HepG2 (cell line): ENCODE measurements at places on chromosomes 12 and 14. TPM values are rescaled to one million over a fixed set of nuclear protein-coding genes. Genes with fewer than 3 reads are reported as not detected.

DNA sequence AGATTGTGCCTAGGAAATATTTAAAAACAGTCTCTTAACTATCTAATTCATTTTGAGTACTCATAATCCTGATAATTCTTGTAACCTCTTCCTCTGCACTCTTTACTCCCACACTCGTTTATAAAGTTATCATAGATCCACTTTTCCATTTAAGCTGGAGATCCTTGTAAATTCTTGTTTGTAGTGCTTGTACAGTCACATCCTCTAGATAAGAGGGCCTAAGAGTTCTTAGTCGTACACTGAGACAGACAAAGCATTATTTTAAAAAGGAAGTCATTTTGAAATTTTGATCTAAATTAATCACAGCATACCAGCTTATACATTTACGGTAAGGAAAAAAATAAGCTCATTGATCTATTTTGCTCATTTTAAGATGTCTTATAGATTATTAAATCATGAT lies 42.5 kb downstream of the LMO3 start:
- no peaks in the 10 kb centered on the region for H3K36me3 ChIP-seq
- no peaks in the 10 kb centered on the region for H3K4me1 ChIP-seq
- H3K27me3 ChIP-seq = no peaks in the 10 kb centered on the region
- H3K4me3 ChIP-seq = no peak overlapping the region

DNA sequence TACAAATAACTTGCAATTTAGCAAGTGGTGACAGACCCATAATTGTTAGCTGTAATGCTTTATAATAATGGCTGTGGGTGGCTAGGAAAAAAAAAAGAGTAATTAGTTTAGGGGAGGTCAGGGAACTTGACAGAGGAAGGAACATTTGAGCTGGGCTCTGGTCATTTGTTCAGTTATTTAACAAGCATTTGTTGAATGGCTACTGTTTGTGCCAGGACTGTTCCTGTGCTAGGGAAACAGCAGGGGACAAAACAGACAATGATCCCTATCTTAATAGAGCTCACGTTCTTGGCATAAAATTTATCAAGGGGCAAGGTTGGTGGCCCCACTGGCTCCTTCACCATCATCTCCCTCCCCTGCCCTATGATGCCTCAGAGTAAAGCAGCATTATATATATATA lies 18.5 kb downstream of the CHST11 start:
- no peak overlapping the region for H3K4me3 ChIP-seq
- H3K36me3 ChIP-seq = no peaks in the 10 kb centered on the region
- H3K27me3 ChIP-seq = no peaks in the 10 kb centered on the region; the same call in 1 of the 2 replicates
- H3K27ac ChIP-seq = no peak overlapping the region

DNA sequence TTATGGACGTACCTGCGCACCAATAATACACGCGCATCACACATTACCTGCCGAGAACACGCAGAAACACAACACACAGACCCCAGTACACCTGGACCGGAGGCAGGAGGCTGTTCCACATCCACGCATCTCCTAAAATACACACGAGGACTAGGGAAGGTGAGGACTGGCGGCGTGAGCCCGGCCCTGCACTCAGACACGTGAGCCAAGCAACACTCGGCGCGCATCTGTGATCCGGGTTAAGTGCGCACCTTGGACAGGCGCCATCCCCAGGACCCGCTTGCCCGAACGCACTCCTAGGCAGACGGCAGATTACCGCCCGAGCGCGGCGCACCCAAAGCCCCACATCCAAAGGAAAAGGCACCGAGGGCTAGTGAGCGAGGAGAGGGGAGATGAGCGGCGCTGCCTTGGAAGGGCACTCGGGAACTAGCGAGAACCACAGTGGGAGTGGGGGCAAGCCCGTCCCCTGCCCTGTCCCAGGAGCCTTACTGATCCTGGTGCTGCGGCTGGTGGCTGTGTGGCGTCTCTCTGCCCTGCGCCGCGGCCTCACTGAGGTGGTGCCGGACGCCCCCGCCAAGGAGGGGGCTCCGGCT lies 417 bp downstream of the GLS2 start:
- peaks cover 34% of the 10 kb centered on the region for H3K4me1 ChIP-seq
- peak; percentile 32 for DNase-seq
- H3K27ac ChIP-seq = no peak overlapping the region
- H3K4me3 ChIP-seq = peak overlapping the region; percentile 85

- H3K4me1 ChIP-seq = no peaks in the 10 kb centered on the region
- no peak for DNase-seq
- H3K27ac ChIP-seq = no peak overlapping the region
Measured at GRCh38 chr12:13204428-13204827, 7.9 kb downstream of the EMP1 start.

GRCh38 chr12:93130366-93131054 lies 201.4 kb upstream of the EEA1 start:
- peaks cover 96% of the 10 kb centered on the region for H3K4me1 ChIP-seq
- no peak for DNase-seq
- no peaks in the 10 kb centered on the region for H3K27me3 ChIP-seq
- no peak overlapping the region for H3K27ac ChIP-seq

DNA sequence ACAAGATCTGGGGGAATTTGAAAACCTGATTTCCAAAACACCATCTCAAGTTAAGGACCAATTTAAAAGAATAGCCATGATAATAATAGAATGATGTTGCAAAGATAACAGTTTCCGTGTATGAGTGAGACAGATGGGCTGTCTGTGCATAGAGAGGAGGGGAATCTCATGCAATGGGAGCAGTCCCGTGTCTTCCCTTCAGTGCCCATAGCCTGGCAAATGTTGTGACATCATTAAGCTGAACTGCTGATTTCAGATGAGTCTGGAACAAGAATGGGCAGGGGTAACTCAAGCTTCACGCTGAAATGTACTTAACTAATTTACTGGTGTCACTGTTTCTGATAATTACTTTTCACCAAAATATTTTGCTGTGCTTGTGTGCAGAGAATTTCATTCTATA lies 454.0 kb downstream of the FOXG1 start:
- H3K36me3 ChIP-seq = no peaks in the 10 kb centered on the region
- H3K27ac ChIP-seq = no peak overlapping the region
- no peak for DNase-seq
- H3K4me1 ChIP-seq = no peaks in the 10 kb centered on the region
- H3K4me3 ChIP-seq = no peak overlapping the region

DNA sequence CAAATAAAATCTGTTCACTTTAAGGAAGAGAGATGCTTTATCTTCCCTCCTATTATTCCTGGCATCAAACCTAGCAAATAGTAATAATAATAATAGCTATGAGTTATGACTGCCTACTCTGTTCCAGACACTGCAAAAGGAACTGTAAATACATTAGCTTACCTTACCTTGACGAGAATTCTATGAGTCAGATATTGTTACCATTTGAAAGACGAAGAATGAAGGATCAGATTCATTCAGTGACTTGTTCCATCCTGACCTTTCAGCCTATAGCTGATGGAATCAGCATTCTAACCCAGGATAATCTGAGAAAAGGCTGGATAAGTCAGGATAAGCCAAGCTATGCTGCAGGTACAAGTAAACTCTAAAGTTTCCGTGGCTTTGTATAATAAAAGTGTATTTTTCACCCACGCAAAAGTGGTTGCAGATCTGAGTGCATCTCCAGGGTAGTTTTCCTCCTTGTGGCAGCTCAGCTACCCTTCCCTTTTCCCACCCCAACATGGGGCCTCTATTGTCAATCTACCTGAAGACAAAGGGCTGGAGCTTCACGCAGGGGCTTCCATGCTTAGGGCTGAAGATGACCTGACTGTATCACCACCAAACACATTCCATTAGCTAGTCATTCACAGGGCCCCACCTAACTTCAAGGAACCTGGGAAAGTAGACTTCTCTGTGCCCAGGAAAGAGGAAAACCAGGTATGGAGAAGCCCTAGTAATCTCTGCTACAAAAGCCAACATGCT lies 57.2 kb upstream of the CCND2 start:
- DNase-seq = no peak
- no peak overlapping the region for H3K4me3 ChIP-seq
- H3K27me3 ChIP-seq = peaks cover 10% of the 10 kb centered on the region; the same call in 1 of the 3 replicates
- no peaks in the 10 kb centered on the region for H3K4me1 ChIP-seq

- H3K27ac ChIP-seq = no peak overlapping the region
- H3K36me3 ChIP-seq = no peaks in the 10 kb centered on the region
- DNase-seq = peak; percentile 35
- 0 out of 3 replicates have a peak, but pooled peaks cover 3% of the 10 kb centered on the region for H3K27me3 ChIP-seq
- no peak overlapping the region for H3K4me3 ChIP-seq
Measured at GRCh38 chr14:23195552-23196101, 12.2 kb upstream of the SLC7A8 start.

- no peak overlapping the region for H3K4me3 ChIP-seq
- H3K27ac ChIP-seq = no peak overlapping the region
- no peaks in the 10 kb centered on the region; the same call in 1 of the 2 replicates for H3K27me3 ChIP-seq
- peaks cover 9% of the 10 kb centered on the region for H3K4me1 ChIP-seq
- no peaks in the 10 kb centered on the region for H3K36me3 ChIP-seq
Measured at GRCh38 chr14:76104802-76105355, 46.8 kb upstream of the GPATCH2L start.

- H3K4me3 ChIP-seq = no peak overlapping the region
- no peak for DNase-seq
- H3K4me1 ChIP-seq = no peaks in the 10 kb centered on the region
- H3K36me3 ChIP-seq = no peaks in the 10 kb centered on the region
Measured at GRCh38 chr14:63362389-63362819, 43.7 kb upstream of the GPHB5 start.

- H3K36me3 ChIP-seq = peaks cover 2% of the 10 kb centered on the region
- H3K27ac ChIP-seq = no peak overlapping the region
- DNase-seq = no peak
- no peaks in the 10 kb centered on the region for H3K4me1 ChIP-seq
- H3K4me3 ChIP-seq = no peak overlapping the region
Measured at GRCh38 chr14:54682578-54682977, 115.7 kb downstream of the SAMD4A start.

GRCh38 chr12:50642761-50643160 lies 121.1 kb upstream of the ATF1 start:
- peaks cover 45% of the 10 kb centered on the region for H3K36me3 ChIP-seq
- H3K4me3 ChIP-seq = no peak overlapping the region
- no peak for DNase-seq

- peak overlapping the region; percentile 36 for H3K27ac ChIP-seq
- H3K36me3 ChIP-seq = no peaks in the 10 kb centered on the region
- DNase-seq = peak; percentile 75
- H3K4me3 ChIP-seq = no peak overlapping the region
Measured at GRCh38 chr12:76529226-76529918, 30.2 kb downstream of the OSBPL8 start.

DNA sequence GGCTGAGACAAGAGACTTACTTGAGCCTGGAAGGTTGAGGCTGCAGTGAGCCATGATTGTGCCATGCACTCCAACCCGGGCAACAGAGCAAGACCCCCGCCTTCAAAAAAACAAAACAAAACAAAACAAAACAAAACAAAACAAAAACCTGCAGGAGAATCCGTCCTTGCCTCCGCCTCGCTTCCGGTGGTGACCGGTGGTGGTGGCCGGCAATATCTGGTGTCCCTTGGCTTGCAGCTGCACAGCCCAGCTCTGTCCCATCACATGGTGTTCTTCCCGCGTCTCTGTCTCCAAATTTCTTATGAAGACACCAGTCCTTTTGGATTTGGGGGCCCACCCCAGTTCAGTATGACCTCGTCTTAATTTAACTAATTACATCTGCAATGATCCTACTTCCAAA lies 10.0 kb downstream of the SMIM41 start:
- no peaks in the 10 kb centered on the region for H3K36me3 ChIP-seq
- H3K4me3 ChIP-seq = no peak overlapping the region
- no peak for DNase-seq
- H3K4me1 ChIP-seq = peaks cover 34% of the 10 kb centered on the region
- H3K27ac ChIP-seq = no peak overlapping the region

- H3K27me3 ChIP-seq = no peaks in the 10 kb centered on the region
- peaks cover 36% of the 10 kb centered on the region for H3K4me1 ChIP-seq
- no peak overlapping the region for H3K27ac ChIP-seq
- DNase-seq = peak; percentile 28
Measured at GRCh38 chr12:117124421-117125271, 25.4 kb upstream of the TESC start.

DNA sequence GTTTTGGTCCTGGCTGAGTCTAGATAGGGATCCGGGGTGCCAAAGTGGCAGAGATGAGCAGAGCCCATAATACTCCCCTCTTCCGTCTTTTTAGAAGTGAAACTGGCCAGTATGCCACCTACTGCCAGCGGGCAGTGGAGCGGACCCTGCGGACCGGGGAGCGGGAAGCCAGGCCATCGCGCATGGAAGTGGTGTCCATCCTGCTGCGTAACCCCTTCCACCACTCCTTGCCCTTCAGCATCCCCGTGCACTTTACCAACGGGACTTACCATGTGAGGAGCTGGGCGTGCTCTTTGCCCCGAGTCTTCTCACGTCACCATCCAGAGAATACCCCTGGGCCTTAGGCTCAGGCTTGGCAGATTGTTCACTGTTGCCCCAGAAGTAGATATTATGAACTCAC lies 21.0 kb downstream of the PIGH start:
- no peak for DNase-seq
- H3K36me3 ChIP-seq = no peaks in the 10 kb centered on the region
- H3K4me3 ChIP-seq = no peak overlapping the region
- H3K4me1 ChIP-seq = no peaks in the 10 kb centered on the region

GRCh38 chr12:86772696-86773095 lies 516.5 kb upstream of the MGAT4C start:
- H3K27ac ChIP-seq = no peak overlapping the region
- DNase-seq = no peak
- no peaks in the 10 kb centered on the region for H3K36me3 ChIP-seq
- no peaks in the 10 kb centered on the region for H3K27me3 ChIP-seq

DNA sequence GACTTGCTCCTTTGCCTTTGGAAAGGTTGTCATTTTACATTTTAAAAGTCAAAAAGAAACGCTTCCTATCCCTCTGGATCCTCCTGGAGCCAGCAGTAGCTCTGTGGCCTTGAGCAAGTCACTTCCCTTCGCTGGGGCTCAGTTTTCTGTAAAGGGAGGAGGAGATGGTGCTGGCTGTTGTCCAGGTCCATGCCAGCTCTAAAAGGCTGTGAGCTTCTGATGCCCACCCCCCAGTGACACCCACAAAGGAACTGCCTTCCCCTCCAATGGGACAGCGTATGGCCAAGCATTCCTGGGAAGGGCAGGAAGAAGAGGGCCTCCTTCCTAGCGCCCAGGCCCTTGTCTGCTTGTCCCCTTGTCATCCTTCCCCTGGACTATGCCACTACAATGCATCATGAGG lies 81.5 kb downstream of the NTF3 start:
- no peaks in the 10 kb centered on the region; the same call in 1 of the 2 replicates for H3K27me3 ChIP-seq
- no peaks in the 10 kb centered on the region for H3K4me1 ChIP-seq
- no peaks in the 10 kb centered on the region for H3K36me3 ChIP-seq

Gene AKAP3
- 0.49 and 0.84 TPM in 2 replicates for total RNA-seq

Gene NIN
- total RNA-seq = 9.7 and 11.6 TPM in 2 replicates

Gene KICS2
- total RNA-seq = 6.6 and 6.8 TPM in 2 replicates

Gene MGAT4C
- total RNA-seq = not detected in 2 replicates

Gene DCTN2
- 72.0 and 75.5 TPM in 2 replicates for total RNA-seq

Gene TMEM179
- total RNA-seq = not detected in 2 replicates

Gene TESPA1
- not detected in 2 replicates for total RNA-seq

Gene TSHR
- total RNA-seq = not detected in 2 replicates

Gene PLEKHD1
- total RNA-seq = not detected in 2 replicates

Gene MYF6
- not detected in 2 replicates for total RNA-seq

Gene CPSF6
- 61.1 and 71.0 TPM in 2 replicates for total RNA-seq

Gene OR6C2
- total RNA-seq = not detected in 2 replicates
